Cerebellar nuclear complex (tissue), 1 donor: ENCODE measurements at places on chromosomes 13 and 19.
A peak's percentile ranks its signal among the peaks of the same experiment; 100 is the strongest.

DNA sequence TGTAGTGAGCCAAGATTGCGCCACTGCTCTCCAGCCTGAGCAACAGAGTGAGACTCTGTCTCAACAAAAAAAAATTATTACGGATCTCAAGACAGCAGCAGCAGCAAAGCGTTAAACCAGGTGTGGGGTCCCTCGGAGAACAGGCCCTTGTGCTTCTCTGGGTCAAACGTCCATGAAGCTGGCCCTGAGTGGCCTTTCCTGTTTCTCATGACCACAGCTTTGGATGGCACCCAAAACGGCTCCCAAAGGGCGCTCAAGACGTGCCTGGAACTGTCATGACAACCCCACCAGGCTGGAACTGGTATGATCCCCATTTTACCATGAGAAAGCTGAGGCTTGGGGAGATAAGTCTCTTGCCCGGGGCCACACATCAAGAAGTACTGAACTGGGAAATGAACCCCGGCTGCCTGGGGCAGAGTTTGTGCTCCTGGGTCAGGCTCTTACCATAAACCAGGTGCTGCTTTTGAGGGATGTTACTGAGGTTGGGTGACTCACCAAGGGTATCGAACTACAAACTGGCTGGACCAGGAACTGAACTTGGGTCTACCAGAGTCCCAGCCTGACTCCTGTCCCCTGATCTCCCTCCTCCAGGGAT, 11.6 kb upstream of the SAMD1 start:
- DNase-seq, result no peak

DNA sequence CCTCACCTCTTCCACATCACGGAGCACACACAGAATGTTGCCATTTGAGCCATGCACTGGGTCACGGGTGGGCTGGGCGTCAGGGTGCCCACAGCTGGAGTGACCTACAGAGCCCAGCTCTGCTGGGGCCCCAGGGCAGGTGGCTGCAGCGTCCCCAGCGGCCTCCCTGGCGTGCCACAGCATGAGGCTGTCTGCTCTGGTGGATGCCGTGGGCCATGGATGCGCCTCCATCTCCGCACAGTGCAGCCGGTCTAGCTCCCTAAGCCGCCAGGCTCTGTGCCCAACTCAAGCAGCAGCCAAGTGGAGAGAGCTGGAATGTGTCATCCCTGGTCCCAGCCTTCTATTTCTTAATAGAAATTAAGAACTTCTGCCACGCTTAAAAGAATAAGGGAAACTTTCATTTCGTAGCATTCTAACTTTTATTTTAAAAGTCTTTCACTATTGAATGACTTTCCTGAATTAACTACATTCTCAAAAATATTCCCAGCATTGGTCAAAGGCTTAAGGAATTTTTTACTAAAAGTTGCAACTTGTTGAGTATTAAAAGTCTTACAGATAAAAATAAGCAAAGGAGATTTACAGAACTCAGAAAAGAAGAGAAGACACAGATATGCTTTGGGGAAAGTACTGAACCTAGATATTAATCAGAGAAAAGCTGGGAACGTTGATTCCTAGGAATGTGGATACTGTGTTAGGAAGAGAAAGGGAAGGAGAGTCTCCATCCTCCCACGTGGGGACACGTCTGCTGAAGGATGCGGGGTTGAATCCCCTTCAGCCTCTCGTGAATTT, 59.3 kb downstream of the ATP11A start:
- no peak for DNase-seq

DNA sequence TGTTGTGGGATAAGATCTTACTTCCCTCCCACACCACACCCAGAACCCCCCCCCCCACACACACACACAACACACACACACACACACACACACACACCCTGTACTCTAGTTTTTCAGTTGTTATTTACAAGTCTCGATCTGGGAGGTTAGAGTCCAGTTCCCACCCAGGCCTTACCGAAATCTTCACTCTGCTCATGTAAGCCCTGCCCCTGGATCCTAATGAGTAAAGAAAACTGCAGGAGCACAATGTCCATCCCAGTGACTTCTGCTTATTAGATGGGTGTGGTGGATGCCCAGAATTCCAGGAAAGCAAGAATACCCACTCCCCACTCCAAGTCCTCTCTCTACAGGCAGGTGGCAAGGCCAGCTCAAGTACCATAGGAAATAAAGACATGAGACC, 23.0 kb downstream of the STARD13 start:
- DNase-seq, result no peak

GRCh38 chr19:35552534-35553384, 7.3 kb downstream of the TMEM147 start:
- DNase-seq, result no peak

DNA sequence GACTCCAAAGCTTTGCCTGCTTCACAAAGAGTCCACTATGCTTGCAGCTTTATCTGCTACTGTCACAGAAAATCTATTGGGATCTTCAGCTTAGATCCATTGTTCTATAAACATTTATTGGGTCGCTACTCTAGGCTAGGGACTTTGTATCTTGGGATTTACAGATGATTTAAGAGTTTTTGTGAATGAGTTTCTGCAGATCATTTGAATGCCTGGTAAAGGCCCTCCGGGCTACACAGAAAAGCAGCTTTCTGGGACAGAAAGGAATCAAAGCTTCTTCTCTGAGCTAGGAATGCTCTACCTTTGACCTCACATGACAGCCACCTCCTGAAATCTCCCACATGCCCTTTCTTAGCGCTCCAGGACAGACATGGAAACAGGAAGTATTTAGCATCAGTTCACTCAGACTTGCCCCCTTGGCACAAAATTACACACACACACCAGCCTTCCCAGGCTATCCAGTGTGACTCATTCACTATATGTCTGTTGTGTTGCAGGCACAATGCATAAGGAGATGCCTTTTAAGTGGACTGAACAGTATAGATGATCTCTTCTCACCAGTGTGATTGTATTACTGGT, 492.4 kb downstream of the DACH1 start:
- DNase-seq, result no peak

- DNase-seq, result no peak
Measured at GRCh38 chr19:7294558-7295212, 471 bp upstream of the INSR start.

GRCh38 chr13:24746618-24747247, 17.2 kb upstream of the RNF17 start:
- DNase-seq, result no peak

DNA sequence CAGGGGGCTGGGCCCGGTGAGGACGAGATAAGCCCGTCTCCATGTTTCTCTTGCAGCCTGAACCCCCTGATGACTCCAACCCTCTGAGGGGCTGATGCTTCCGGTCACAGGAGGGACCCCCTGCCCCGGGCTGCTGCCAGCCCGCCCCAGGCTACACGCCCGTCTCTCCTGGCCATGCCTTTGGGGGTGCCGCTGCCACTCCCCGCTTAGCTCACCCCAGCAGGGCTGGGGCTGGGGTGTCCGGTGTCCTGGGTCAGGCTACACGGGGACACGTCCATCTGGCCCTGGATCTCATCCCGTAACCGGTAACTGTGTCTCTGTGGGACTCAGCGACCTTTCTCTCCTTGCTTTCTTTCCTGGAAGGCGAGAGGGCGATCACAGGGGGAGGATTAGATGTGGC, 40.8 kb downstream of the GADD45B start:
- DNase-seq, result no peak

GRCh38 chr13:75647126-75647784, 11.1 kb downstream of the LMO7 start:
- DNase-seq, result no peak

- no peak for DNase-seq
Measured at GRCh38 chr19:7078008-7078407, 8.5 kb downstream of the ZNF557 start.

GRCh38 chr13:42595253-42595571, 21.3 kb downstream of the TNFSF11 start:
- no peak for DNase-seq

GRCh38 chr13:45276913-45277312, 64.1 kb downstream of the TPT1 start:
- DNase-seq, result no peak

GRCh38 chr19:51012661-51013190, 6.8 kb downstream of the KLK10 start:
- DNase-seq, result no peak

DNA sequence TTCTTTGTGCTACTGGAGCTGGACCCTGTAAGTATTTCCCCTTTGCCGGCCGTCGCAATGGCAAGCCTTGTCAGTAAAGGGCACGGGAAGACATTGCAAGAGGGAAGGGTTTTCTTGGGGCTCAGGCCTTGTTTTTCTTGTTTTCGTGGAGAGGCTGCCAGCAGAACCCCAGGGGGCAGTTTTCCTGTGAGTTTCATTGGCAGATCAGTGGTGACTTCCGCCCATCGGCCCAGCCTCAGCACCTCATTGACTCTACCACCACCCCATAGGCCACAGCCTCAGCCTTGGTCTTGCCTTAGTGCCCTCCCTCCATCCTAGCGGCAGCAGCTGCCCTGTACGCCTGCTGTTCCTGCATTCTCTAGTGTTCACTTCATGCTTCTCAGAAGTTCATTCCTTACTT, 61.5 kb downstream of the GJA3 start:
- DNase-seq, result no peak

DNA sequence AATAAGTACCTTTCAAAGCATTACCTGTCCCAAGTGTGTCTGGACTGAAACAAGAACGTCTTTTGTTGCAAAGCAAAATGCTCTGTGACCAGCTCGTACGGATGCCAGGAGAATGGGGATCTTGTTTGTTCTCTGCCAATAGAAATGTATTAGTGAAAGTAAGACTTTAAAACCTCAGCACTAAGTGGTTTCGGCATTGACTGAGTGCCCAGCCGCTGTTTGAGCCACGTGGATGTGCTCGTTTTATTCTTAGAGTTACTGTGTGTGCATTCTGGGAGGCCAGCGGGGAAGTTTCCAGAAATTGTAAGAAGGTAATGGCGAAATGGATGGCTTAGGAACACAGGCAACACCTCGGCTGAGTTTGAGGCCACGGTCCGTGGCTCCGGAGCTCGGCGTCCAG, 117.1 kb upstream of the USP29 start:
- no peak for DNase-seq

DNA sequence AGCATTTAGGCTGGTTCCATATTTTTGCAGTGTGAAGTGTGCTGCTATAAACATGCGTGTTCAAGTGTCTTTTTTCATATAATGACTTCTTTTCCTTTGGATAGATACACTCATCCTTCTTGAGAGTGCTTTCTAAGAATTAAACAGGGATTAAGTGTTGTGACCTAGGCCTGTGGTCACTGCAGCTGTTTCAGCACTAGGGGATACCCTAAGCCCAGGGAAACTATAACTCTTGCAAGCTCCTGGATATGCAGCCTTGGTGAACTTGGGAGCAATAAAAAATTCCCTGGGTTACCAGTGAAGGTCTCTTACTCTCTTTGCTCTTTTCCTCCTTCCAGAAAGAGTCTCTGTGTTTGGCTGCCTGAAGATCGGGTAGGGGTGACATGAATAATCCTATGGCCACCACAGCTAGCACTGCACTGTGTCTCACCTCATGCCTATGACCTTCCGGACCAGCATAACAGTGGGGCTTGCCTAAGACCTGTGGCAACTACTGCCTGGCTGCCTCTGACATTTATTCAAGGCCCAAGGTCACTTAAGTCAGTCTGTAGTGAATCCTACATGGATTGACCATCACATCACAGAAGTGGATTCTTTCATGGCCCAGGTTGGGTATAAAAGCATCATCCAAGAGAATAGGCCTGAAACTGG, 799.7 kb downstream of the DACH1 start:
- DNase-seq, result no peak

DNA sequence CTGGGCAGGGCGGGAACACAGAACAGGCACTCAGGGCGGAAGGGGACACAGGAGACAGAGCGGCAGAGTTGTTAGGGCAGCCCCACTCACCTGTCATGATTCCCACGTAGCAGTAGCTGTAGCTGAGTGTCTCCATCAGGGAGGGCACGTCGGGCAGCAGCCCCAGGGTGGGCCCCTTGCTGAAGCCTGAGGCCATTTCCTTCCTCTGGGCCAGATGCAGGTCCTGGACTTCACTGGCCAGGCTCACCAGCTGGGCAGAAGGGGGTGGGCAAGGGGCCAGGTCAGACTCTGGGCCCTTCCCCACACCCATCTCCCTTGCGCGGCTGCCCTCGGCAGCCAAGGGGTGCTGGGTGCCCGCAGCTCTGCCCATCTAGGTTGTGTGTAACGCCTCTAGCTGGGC, 5.9 kb downstream of the MBOAT7 start:
- no peak for DNase-seq

GRCh38 chr13:43915451-43915850, 35.7 kb downstream of the LACC1 start:
- no peak for DNase-seq

DNA sequence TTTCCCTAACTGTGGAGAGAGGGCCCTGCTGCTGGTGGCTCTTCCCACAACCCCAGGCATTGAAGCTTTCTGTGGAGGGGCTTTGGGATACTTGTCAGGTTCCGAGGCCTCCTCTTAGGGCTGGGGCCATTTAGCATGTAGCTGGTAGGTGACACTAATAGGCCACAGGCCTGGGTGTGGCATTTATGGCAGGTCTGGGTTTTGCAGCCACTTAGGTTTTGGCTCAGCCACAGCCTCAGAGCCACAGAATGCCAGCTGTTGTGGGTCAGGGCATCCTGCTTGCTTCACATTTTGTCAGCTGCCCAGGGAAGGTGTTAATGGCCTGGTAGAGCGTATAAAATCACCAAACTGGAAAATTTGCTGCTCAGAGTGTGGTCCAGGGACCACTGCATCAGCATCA, 15.7 kb downstream of the FAM124A start:
- no peak for DNase-seq

DNA sequence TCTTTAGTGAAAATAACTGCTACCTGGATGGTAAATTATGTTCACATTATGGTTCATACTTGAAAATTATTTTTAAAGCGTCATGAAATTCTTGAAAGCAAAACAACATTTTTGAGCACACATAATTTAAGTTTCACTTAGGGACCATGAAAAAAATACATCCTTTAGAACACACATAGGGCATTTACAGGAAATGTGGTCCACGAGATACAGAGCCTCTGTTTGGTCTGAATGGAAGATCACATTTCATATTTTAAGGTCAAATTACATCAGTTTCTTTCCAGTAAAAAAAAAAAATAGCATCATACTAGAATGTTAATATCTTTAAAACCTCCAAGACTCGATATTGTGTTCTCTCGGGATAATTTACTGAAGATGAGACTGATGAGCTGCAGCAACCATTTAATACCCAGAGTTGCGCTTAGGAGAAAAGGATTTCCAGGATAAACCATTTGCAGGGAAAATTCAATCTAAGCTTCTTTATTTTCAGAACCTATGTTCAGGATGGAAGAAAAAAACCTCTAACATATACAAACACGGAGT, 720.7 kb downstream of the DIAPH3 start:
- no peak for DNase-seq

DNA sequence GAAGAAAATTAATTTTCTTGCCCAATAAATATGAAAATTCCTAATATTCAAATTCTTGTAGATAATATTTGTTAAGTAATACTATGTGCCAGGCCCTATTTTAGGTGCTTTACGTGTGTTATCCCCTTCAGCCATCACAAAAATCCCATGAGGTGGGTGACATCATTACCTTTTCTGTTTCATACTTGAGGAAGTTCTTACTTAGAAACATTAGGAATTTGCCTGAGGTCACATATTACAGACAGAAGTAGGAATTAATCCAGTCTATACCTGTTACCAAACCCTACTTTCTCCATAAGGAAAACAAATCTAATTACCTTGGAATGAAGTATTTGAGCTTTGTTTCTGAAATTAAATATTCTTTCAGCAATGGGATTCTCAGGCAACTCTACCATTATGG, 336.1 kb downstream of the GPC6 start:
- no peak for DNase-seq

- DNase-seq, result no peak
Measured at GRCh38 chr19:33687481-33688170, 65.9 kb downstream of the CHST8 start.

GRCh38 chr19:52637718-52638585, at the start of gene ZNF83:
TSS of gene ZNF83 (minus strand) at chr19:52638355.
- peak; percentile 58 for DNase-seq
